ENCODE measurements at places on chromosomes 4 and X.

GRCh38 chr4:184343502-184344177 is 126.0 kb upstream of the ENPP6 start:
- peak; percentile 80 for DNase-seq

DNA sequence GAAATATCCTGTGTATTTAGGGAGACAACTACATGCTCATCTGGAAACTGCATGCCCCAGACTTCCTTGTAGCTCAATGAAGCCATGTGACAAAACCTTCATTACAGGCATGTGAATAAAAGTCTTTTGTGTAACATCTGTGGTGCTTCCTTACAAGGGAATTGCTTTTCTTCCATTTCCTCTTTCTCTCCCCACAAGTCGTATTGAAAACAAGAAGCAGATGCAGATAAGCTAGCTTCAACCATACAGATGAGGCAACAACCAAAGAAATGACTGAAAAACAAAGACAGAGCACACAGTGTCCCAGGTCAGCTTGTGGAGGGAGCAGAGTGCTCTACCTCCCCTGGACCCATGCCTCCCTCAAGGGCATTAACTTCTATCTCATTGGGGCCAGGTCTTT is 115.8 kb upstream of the INPP4B start:
- peak; percentile 29 for DNase-seq

DNA sequence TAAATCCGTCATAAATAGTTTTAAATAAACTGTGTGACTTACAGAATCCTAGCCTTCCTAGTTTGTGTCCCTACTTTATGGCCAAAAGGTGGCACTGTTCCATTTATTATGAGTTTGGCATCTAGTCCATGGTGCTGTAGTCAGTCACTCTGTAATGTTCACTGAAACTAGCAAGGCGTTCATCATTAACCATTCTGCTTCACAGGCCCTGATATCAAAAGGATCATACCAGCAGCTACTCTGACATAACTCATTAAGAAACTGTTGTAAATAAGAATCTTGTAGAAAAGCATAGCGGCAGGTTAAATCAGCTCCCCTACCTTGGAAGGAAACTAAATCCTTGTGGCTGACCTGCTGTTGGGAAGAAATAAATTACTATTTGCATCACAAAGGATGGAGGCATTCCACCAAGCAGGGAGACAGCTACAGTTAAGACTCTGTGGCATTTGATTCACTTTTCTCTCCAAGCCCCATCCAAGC is 919.6 kb upstream of the DIAPH2 start:
- peak; percentile 65 for DNase-seq

DNA sequence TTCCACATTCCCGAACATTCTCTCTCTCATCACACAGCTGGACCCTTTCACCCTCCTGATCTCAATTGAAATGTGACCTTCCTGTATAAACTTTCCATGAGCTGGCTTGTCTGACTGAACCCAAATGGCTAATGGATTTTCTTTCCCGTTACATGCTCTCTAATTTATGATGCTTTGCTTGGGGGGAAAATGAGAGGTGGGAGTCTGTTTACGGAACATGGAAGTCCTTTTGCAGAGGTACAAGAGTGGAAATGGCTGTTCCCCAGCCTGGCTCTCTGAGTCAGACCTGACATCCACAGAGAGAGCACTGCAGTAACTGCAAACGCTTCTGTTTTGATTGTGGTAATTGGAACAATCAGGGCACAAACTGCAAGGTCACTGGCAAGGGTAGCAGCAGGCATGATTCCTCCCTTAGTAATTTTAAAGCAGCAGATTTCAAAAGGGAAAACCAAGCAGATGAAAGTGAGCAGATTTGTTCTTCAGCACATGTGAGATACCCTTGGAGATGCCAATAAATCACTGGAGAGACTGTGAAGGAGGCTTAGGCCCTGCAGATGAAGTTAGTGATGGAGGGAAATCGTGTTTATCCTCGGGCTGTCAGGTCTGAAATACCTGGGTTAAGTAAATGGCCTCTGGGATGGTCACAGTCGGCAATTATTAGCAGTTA is 83.9 kb downstream of the SNCA start:
- DNase-seq = peak; percentile 27

DNA sequence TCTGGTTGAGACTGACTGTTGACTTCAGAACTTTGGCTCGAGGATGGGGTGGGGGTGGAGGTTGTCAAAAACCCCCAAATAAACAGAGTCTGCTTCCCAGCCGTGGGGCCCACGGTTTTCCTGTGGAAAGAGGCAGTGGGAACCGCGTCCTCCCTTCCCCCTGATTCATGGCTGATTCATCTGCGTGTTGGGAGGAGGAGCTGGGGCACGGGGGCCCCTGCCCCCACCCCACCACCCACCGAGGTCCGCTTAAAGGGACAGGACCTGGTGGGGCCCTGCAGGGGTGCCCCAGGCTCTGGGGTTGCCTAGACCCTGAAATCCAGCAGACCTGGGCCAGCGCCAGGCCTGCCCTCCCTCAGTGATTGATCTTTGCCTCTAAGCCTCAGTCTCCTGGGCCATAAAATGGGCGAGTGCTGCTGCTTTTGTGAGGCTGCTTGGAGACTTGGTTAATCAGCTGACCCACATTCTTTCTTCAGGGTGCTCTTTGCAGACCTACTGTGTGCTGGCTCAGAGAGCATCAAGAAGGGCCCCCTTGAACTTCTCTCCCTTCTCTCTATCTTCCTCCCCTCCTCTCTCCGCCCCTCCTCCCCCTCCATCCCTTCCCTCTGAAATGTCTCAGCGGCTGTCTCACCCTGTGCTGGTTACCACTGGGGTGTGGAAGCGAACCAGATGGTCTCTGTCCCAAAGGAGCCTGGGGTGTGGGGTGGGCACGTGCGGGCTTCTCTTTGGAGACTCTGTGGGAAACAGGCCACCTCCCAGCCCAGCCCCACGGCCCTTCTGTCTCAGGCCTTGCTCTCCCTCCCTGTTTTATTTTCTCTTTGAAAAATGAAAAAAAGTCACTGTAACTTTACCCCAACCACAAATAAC is 9.1 kb downstream of the HTRA3 start:
- peak; percentile 94 for DNase-seq

DNA sequence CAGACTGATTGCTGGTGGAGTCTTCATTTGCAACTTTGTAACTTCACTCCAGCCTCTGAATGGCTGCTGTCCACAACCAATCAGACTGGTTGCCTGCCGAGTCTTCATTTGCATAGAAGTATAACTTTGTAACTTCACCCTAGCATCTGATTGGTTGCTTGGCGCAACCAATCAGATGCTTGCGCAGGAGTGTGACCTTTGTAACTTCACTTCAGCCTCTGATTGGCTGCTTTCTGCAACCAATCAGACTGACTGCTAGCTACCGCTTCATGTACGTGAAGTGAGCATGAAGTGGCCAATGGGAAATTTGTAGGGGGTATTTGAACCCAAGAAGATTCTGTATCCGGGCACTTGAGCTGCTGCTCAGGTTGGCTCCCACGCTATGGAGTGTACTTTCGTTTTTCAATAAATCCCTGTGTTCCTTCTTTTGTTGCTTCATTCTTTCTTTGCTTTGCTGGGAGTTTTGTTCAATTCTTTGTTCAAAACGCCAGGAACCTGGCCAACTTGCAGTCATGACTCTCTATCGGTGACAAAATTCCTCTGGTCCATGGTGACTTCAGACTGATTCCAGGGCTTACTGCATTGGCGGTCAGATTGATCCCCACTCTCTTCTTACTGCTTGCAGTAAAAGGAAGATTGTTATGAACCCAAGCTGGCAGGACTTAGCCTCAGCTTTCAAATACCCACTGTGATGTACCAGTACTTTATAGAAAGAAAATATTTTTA is 46.4 kb upstream of the FGG start:
- DNase-seq = peak; percentile 24

DNA sequence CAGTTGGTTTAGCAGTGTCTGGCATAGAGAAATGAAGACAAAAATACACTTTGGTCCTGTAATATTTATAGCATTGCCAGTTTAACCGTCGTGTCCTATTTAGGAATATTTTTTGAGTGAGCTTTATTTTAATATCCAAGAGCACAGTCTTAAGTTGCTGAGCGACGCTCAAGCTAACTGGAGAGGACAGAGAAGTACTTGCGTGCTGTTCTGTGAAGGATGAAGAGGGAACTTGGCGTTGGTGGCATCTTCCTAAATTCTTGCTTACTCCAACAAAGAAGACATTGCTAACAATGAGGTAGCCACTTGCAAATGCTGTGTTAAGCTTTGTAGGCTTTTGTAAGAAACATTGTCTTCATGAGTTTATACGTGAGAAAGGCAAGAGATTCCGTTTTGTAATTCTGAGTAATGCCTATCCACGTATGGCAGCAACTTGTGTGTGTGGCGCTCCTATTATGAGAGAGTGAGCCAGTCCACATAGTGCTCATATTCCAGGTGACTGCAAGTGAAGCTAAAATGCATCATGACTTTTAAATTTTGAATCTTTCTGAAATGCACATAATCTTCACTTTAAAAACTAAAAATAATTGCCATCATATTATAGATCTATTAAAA is 50.6 kb downstream of the SYNPO2 start:
- DNase-seq = no peak
